CD4-positive, alpha-beta T cell treated with Interleukin-4 for 1 hour (primary cell): ENCODE measurements at places on chromosomes 3 and 15.

- no peak for DNase-seq
These were observed 9.9 kb downstream of the DNASE1L3 start for GRCh38 chr3:58200846-58201355.

DNA sequence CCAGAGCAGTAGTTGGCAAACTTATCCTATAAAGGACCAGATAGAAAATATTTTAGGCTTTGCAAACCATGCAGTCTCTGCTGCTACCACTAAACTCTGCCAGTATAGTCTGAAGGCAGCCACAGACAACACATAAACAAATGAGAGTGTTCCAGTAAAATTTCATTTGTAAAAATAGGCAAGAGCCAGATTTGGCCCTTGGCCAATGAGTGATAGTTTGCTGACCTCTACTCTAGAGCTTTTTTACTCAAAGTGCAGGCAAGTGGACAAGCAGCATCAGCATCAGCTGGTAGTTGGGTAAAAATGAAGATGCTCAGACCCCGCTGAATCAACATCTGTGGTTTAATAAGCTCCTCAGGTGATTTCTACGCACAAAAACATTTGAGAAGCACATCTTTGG is 269.8 kb downstream of the NTRK3 start:
- no peak for DNase-seq

DNA sequence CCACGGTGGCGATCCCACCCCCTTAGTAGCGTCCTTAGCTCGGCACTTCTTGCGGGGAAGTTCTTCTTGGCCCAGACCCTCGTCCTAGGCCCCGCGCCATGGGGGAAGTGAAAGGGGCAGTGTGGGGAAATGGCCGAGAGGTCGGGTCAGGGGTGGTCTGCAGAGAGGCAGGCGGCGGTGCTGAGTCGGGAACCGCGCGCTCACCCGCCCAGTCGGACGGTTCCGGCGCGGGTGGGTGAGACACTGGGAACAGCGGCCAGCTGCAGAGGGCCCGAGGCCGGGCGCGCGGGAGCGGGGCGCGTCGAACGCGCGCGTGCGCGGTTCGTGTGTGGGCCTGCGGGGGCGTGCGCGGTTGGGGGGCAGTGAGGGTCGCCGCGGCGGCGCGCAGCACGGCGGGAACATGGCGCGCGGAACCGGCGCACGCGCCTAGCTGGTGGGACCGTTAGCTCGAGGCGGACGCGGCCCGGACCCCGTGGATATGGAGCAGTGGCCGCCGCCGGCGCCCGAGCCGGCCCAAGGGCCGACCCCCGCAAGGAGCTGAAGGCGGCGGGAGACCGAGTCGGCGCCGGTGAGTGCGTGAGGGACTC is 246.9 kb downstream of the GOLGA6L6 start:
- DNase-seq: peak; percentile 11

DNA sequence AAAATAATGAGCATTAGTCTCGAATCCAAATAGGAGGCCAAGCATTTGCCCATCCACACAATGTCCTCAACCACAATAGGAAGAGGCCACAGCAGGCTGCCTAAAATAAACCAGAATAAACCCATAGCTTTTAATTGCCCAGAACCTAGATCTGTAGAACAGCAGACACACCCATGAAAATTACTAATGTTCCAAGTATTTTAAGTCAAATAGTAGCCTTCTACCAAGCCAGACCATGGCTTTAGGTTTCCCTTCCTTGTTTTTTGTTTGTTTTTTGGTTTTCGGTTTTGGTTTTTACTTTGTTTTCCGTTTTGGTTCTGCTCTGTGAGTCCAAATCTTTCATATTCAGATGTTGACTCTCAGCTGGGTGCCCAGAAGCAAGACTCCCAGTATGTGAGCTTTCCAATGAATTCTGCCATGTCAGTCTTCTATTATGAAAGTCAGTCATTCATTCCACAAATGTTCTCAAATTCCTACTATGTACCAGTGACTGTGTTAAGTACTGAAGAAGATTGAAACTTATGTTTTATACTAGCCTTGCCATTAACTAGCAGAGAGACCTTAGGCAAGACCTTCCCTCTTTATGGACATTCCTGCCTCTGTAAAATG is 57.8 kb upstream of the BOC start:
- no peak for DNase-seq

- peak; percentile 71 for DNase-seq
These were observed 15.5 kb upstream of the PPP1R2 start for GRCh38 chr3:195558602-195559001.
